ENCODE measurements at places on chromosomes 5 and 9. TPM values are rescaled to one million over a fixed set of nuclear protein-coding genes. Genes with fewer than 3 reads are reported as not detected.

The IFNE gene
- total RNA-seq = not detected

The DMGDH gene
- 0.59 TPM for total RNA-seq

The GRM6 gene
- not detected for total RNA-seq

The KIF4B gene
- 0.79 TPM for total RNA-seq

The NRG2 gene
- not detected for total RNA-seq

The ETF1 gene
- total RNA-seq = 191 TPM

The GMCL2 gene
- not detected for total RNA-seq

The IL13 gene
- total RNA-seq = not detected

The TAF9 gene
- total RNA-seq = 91.4 TPM

The ALDH1A1 gene
- 8.8 TPM for total RNA-seq

The ELOVL7 gene
- 0.15 TPM for total RNA-seq

The ARSI gene
- 0.15 TPM for total RNA-seq

The ZNF879 gene
- total RNA-seq = 3.6 TPM

The IL9 gene
- total RNA-seq = not detected

The CCL28 gene
- 0.57 TPM for total RNA-seq
